Subcutaneous adipose tissue (tissue), 4 donors: ENCODE measurements at places on chromosomes 11 and 22. TPM values are rescaled to one million over a fixed set of nuclear protein-coding genes. Genes with fewer than 3 reads are reported as not detected.

The P2RY6 gene
- 0.38 TPM for total RNA-seq

The SCGB1D2 gene
- total RNA-seq: not detected

The PTPRCAP gene
- 6.7 TPM for total RNA-seq

The SHISAL1 gene
- total RNA-seq: 0.49 TPM

The MTA2 gene
- 50.9 TPM for total RNA-seq

The OR51B4 gene
- total RNA-seq: not detected

The TRIM49D1 gene
- not detected for total RNA-seq

The CYP2D6 gene
- 3.0 TPM for total RNA-seq

The MYRF gene
- total RNA-seq: not detected

The TNNI2 gene
- 12.6 TPM for total RNA-seq

The TEX54 gene
- total RNA-seq: not detected

The GPR83 gene
- not detected for total RNA-seq
